AG20443 (cell line): ENCODE measurements at places on chromosomes 16 and 17.

- DNase-seq, result no peak
Observed at GRCh38 chr16:87761060-87761459, 4.7 kb downstream of the KLHDC4 start.

DNA sequence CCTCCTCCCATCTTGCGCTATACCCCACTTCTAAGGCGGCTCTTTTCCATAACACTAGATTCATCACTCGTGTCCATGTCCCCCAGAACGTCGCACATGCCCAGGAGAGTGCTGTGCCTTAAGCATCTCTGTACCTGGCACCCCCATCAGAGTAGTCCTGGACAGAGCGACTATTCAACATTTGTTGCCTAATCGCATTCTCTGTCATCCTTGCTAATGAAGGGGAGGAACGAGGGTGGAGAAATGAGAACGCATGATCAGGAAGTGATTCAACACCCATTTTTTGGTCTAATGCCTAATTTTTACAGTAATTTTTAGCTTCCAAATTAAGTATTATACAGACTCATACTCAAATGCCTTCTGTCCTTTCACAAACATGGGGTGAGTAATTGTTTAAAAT, 53.2 kb downstream of the SLC39A11 start:
- no peak for DNase-seq

DNA sequence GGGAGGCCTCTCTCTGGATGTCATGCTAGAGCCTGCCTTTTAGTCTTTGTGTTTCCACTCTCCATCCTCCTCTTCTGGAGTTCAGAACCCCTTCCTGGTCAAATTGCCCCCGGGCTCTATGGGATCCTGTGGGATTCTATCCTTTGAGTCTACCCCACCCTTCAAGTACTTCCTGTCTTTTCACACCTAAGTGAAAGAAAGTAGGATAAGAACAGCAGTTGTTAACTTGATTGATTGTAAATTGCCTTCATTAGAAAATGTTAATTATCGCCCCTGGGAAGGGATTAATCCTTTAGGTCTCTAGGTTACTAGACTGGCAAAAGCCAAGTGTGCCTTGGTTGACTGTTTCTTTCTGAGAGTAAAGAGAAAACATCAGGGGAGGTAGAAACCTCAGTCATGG, 30.1 kb downstream of the PRKCB start:
- no peak for DNase-seq

GRCh38 chr17:59425085-59425931, 93.9 kb downstream of the YPEL2 start:
- peak; percentile 71 for DNase-seq

- DNase-seq, result no peak
Observed at GRCh38 chr17:44071772-44072171, 1.2 kb downstream of the G6PC3 start.

DNA sequence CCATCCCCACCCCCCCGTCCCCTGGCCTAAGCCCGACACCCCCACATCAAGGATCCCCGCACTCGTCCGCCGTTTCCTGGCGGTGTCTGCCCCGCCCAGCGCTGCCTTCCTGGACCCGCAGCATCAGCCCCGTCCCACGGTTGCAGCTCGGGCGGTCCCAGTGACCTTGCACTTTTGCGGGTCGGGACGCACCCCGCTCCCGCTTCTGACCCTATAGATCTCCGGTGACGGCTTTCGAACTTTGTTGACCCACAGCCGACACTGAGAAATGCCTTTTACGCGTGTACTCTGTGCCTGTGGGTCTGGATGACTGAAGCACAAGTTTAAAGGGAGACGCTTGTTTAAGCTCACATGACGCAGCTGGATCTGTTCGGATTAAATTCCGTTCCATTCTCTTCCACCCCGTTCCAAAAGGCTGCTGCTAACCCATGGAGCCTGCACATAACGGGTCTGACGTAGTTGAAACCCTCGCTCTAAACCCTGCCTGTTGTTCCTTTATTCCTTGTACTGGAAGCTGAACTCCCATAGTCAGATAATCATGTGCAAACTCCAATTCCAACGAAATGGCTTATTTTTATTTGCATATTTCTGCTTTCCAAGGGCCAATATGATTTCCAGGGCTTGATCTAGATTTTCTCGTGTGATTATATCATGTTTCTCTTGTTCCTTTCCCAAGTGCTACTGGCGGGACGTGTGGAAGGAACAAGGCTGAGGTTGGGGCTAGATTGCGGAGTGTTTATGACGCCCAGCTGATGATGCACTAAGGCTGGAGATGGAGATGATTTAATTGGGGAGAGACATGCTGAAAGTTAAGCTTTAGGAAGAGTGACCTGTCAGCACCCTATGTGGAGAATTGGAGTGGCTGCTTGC, 834 bp downstream of the FLYWCH1 start:
- DNase-seq, result peak; percentile 41

GRCh38 chr17:46732754-46733398, 85.6 kb downstream of the WNT3 start:
- no peak for DNase-seq

GRCh38 chr17:74859459-74860228, at the start of gene GRIN2C:
Gene GRIN2C, minus strand, starts transcription at chr17:74859885. Its CDS starts 4,793 bp downstream, at chr17:74855092.
- peak; percentile 50 for DNase-seq

DNA sequence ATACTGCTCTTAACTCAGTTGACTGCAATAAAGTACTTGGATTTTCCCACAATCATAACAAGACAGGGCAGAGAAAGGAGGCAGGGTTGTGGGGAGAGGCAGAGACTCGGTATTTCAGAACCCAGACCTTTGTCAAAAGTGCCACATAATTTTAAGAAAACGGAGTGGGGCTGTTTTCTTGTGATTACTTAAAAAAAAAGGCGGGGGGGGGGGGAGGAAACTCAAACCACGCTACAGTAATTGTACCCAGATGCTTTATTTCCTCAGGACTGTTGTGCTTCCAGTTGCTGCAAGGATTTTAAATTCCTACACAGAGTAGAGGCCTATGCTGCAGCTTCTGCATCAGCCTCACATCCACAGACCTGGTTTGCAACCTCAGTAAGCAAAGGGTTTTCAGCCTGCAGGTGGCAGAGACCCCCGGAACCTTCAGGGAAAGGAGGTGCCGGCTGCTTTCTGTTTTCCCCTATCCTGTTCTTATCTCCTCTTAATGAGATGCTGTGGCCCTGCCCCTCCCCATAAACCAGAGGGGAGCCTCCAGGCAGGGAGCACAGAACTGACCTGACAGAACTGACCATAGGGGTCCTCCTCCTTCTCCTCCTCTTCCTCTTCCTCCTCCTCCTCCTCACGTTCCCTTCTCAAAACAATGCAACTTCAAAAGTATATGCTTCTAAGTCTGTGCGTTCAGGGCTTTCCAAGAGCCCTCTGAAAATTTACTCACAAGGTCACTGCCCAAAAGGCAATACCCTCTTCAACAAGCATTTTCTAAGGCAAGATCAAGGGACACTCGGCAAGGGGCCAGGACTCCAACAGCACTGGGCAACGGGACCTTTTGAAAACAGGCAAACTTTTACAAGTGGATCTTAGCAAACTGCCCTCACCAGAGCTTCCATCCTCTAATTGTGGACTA, 7.5 kb downstream of the AXIN2 start:
- DNase-seq, result peak; percentile 60

DNA sequence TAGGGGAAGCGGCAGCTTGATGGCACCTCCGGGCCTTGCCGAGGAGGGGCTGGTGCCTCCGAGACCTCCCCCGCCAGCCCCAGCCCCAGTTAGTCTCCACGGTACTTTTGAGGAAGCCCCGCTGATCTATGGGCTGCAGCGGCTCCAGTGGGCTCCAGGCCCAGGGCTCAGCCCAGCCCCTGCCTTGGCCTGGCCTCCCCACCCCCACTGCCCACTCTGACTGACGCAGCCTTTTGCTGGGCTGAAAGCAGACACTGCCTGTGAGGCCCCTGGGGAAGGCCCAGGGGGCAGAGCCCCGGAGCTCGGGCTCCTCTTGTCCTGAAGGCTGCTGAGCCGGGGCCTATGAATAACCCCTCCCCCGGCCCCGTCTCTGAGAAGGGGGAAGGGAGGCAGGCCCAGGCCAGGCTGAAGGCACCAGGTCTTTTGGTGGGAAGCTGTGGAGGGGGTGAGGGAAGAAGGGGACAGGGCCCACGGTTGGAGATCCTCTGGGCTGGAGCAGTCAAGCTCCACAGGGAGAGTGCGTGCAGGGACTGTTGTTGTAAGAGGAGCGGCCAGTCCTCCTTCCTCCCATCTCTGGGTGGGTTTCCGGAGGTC, 7.5 kb upstream of the SMTNL2 start:
- DNase-seq, result no peak

GRCh38 chr17:18225642-18226283, 328 bp downstream of the LLGL1 start:
- DNase-seq, result no peak

DNA sequence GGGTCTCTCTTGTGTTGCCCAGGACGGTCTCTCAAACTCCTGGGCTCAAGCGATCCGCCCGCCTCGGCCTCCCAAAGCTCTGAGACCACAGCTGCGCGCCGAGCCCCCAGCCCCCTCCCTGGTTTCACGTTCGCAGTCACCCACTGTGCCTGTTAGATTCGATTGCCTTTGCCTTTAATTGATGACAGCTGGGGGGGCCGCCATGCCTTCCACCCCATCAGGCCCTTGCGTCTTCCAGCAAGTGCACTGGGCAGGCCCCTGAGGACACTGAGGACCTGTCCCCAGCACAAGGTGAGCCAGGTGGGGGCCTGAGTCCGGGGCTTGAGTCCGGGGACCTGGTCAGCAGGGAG, 3.3 kb downstream of the IGFALS start:
- DNase-seq, result no peak

DNA sequence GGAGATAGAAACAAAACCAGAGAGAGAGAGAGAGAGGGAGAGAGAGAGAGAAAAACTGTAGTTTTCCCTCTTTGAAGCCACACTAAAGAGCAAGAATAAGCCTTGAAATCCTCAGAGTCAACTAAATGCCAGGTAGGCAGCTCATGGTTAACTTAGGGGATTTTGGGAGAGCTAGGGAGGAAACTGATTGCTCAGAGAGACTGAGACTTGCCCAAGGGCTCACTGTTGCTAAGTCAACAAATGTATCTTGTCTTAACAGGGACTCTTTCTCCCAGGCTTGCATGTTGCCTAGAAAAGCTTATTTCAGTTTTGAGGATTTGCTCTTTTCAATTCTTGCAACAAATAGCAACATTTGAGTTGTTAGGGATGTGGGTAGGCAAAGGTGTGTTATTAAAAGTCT, 4.5 kb upstream of the SLC5A11 start:
- DNase-seq, result no peak

DNA sequence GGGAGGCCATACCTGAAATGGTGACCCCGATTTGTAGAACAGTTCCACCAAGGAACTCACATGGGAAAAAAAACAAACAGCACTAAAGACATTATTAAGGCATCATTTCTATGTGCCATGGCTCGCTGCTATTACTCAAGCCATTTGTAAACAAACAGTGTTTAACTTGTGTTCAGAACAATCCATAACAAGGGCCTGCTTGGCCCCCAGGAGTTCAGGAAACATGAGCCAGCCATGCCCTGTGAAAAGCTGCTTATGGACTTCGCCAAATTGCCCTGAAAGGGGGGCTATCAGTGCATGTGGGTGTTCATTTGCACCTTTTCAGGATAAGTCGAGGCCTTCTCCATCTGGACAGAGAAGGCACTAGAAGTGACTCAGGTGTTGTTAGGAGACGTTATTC, 8.0 kb downstream of the POLR3K start:
- DNase-seq, result no peak

DNA sequence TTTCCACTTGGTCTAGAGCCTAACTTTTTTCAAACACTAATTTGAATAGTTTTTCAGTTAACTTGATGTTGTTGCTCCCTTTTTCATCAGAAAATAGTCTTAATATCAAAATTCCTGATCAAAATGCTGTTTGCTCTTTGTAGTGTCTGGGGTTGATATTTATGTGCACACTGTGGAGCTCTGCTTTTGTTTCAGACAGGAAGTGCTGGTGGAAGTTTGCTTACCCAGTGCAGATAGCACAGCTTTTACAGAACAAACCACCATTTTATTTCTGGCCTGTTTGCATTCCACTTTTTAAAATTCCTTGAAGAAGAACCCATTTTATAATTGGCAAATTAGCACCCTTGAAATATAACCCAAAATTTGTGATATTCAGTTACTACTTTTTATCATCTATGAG, 125.4 kb downstream of the MRTFB start:
- DNase-seq, result no peak

DNA sequence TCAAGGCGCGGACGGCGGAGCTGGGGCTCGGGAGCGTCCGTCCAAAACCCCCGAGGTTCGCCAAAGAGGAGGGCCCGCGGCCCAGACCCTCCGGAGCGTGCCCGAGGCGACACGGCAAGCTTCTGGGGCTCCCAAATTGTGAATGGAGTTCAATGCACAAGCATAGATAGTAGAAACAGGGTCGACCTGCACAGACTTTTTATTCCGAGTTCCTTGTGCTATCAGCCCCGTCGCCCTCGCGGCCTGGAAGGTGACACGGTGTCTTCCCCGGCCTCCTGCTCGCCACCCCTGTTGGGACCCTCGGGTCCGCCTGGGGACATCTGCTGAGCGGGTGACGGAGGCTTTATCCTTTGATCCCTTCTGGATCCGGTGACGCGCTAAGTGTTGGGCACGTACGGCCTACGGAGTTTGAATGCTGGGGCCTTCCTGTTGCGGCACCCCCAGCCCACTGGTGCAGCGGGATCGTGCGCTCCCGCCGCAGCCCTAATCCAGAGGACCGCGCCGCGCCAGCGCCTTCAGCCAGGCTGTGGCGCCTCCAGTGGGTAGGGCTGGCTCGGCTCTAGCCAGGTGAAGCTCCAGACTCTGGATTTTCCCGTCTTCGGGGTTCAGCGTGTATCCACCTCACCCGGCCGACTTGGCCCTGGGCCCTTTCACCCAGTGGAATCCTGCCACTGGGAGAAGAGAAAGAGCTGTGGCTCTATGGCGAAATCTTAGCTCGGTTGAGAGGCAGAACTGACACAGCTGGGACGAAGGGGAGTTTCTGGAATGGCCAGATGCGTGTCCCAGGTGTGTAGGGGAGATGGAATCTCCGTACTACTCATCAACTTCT, 17.0 kb upstream of the NTN1 start:
- no peak for DNase-seq

DNA sequence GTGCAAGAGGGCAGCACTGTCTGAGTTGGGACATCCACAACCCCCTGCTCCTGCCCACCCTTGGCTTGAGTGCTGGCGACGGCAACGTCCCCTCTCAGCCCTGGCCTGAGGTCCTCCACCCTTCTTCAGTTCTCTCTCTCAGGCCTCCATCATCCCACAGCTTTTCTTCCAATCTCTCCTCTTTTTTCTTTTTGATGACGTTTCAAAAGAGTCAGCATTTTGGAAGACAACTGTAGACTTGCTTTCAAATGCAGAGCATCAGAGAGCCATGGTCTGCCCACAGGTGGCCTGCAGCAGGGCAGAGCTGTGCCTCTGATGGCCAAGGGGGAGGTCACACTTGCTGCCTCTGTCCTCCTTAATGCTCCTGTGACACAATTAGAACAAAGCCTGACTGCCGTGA, 775.4 kb downstream of the KCNJ18 start:
- DNase-seq, result no peak

- DNase-seq, result no peak
Observed at GRCh38 chr16:28572696-28573510, 19.2 kb downstream of the SGF29 start.

GRCh38 chr16:75042426-75043174, 43.8 kb downstream of the ZNRF1 start:
- no peak for DNase-seq

GRCh38 chr16:29848420-29849297, 14.4 kb downstream of the CDIPT start:
- DNase-seq, result peak; percentile 79

GRCh38 chr17:55154101-55154500, 110.7 kb upstream of the HLF start:
- DNase-seq, result no peak
